Fibroblast of the aortic adventitia (primary cell): ENCODE measurements at places on chromosomes 6 and 20.

DNA sequence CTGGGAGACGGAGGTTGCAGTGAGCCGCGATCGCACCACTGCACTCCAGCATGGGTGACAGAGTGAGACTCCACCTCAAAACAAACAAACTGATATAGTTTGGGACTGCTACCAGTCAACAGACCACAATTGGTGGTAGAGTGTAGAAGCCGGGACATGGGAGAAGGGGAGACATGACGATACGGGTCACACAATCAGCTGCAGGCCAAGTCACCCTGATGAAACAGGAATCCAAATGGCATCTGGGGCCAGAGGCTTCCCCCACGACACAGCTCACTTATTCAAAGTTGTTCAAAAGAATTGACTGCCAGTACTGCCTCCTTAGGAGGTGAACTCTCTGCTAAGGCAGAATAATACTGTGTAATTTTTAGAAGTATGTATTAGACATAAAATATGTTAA, 27.5 kb downstream of the AMD1 start:
- no peak for DNase-seq

- peak; percentile 52 for DNase-seq
Measured at GRCh38 chr6:129748901-129749748, 39.1 kb upstream of the ARHGAP18 start.

DNA sequence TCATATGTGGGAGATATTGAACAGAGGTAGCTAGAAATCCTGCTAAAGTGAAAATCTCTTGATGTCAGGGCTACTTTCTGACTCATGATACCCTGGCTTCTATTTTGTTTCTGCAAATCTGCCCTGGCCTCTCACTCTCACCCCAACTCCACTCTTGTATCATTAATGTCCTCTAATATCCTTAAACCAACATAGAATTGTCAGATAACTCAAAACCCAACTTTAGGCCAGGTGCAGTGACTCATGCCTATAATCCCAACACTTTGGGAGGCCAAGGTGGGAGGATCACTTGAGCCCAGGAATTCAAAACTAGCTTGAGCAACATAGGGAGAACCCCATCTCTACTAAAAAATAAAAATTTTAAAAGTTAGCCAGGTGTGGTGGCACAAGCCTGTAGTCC, 33.8 kb upstream of the OSTM1 start:
- DNase-seq, result no peak

GRCh38 chr6:5726976-5727718, 279.6 kb downstream of the NRN1 start:
- no peak for DNase-seq

DNA sequence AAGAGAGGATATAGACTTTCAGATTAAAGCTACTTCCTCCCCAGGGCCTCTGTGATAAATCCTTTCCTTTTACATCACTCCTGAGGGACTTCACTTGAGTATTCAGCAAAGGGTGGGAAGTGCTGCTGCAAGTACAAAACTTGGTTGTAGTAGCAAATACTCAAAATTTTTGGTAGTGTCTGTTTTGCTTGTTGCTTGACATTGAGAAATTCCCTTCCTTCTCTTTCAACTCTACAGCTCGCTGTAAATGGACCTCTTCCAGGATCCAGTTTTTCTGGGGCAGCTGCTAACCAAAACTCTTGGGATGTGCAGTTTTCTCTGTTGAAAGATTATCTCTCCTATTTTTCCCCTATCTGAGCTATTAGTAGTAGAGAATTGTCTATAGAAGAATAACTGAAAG, 472.0 kb downstream of the CD109 start:
- DNase-seq, result peak; percentile 4

GRCh38 chr6:134866563-134866962, 83.3 kb downstream of the ALDH8A1 start:
- no peak for DNase-seq

GRCh38 chr20:45934046-45934585, 367 bp upstream of the PCIF1 start:
- peak; percentile 48 for DNase-seq

- DNase-seq, result no peak
Measured at GRCh38 chr6:44367681-44368080, 19.8 kb upstream of the CDC5L start.

DNA sequence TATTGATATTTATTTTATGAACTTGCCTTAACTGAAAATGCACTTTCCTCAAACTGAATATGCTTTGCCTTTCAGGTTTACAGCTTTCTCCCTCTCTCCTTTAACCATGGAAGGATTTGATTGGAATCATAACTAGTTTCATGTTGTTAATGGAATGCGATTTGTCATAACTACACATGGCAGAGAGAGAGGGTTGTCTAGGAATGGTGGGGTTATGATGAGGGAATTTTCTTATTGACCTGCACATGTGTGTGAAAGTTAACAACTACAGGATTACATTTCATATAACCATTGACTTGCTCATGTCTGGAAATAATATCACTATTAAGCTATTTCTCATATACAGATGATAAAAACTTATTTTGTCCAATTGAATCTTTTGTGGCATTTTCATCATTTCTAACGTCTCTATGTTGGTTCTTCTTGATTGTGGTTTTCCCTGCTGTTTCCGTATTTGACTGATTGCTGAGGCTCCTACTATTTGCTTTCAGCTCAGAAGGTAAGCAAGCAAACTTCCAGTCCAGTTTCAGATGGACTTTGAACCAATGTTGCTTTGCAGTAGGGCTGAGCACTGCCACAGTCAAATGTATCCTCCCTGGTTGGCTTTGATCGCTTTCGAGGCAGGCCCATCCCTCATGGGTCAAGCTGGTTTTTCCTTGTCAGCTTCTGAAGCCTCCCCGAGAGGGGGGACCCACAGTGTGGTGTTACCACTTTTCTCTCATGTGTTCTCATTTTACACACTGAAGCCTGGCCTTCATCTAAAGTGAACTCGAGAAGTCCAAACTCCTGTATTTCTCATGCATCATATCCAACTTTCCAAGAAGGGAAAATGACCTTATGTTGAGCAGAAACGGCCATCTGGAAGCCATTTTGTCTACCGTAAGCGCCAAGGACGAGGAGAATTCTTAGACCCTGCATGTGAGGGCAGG, 7.6 kb upstream of the CCN2 start:
- DNase-seq, result no peak

DNA sequence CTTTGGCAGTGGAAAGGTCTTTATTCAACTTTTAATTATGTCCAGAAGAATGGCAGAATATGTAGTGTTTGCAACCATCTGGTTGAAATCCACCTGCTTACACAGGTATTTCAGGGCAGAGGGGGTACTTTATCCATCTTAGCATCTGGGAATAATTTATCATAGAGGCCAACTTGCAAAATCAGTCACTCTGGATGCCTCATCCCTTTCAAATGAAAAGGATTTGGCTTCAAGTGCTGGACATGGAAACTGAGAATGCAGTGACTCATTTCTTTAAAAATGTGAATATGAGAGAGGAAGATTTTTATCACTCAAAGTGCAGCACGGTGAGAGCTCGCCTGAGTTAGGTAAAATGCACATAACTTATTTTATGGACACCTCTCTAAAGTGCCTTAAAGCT, 758.3 kb downstream of the KIF16B start:
- DNase-seq, result no peak

GRCh38 chr20:7689151-7689550, 251.1 kb downstream of the HAO1 start:
- no peak for DNase-seq

- DNase-seq, result no peak
Measured at GRCh38 chr6:55456016-55456415, 123.0 kb downstream of the HMGCLL1 start.

DNA sequence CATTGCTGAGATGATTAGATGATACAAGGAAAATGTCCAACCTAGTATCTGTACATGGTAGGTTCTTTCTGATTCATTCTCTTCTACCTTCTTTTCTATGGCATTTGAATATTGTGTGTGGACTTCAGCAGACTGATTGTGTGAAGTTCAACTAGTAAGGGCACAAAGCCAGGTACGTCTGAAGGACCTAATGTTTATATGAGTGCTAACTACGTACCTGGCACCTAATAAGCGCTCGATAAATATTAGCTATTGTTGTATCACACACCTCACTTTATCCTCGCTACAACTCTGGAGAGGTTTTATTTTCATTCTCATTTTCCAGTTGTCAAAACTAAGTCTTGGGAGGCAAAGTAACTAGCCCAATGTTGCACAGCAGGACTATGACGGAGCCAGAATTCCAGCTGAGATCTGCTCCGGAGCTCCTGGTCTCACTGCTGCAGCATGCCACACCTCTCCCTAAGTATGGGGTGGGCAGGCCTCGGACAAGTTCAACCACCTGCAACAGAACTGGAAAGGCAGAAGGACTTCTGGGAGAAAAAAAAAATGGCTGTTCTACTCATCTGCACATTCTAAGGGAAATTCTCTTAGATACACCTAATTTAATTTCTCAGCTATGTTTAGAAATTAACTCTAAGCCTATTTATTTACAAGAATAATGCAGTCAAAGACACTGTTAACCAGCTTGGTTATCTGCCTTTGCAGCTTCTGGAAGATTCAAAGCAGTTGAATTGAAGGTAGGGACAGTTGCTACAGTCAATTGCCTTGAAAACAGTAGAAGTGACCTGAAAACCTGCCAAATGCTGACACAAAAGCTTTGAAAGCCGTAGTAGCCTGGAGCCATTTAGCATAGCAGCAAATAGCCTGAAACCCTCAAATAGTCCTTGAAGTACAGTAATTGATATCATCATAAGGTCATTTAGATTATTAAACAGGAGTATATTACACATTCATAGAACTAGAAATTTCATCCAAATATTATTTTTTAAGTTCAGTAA, 165.0 kb downstream of the PDE7B start:
- DNase-seq, result peak; percentile 49

- DNase-seq, result no peak
Measured at GRCh38 chr6:43511824-43512415, 1.8 kb upstream of the LRRC73 start.

DNA sequence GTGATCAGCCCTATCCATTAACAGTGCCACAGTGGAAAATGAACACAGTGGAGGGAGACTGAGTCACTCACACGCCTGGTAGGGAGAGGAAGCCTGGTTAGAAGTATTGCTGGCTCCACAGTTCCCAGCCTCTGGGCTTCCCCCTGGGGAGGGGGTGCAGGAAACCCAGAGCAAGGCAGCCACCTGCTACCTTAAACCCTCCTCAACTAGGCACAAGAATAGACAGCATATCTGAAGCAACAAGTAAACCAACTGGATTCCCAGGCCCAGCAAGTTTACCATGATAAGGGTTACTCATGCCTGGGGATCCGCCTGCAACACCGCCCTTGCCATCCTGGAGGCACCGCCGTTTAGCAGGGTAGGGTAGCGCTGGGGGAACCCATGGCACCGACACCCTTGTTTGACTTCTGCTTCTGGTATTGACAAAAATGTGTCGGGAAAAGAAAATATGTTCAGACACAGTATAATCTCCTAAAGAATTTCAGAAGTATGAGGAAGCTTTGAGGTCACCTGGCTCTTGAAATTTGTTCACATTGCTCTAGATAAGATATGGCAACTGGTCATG, 38.3 kb downstream of the SLC22A23 start:
- peak; percentile 18 for DNase-seq

DNA sequence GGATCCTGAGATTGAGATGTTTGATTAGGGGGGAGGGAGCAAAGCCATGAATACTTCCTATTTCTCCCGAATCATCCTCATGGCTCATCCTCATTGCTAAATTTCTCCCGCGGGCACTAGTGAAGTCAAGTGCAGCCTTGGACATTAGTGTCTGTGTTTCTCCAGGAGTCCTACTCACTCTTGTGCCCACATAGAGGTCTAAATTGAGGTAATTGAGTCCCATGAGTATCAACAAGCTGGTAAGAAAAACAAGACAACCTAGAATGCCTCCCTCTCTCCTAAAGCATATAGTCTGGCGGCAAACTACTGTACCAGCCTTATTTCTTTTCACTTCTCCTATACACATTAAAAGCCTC, 420 bp downstream of the CENPQ start:
- DNase-seq, result no peak

DNA sequence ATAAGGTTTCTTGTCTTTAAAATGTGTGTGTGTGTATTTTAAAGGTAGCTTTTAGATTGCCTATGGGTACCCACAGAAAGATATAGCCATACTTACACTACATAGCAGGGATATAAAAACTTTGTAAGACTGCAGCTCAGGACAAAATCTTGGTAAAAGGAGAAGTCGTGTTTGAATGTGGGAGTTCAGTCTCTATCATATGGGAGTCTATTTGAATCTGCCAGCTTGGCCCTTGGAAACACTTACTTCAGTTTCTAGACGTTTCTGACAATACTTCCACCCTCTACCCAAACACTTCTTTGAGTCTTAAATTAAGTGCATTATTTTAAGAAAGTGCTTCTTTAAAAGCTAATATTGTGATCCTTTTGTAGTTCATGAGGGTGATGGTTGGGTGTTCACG, 155.7 kb downstream of the CARMIL1 start:
- DNase-seq, result no peak

DNA sequence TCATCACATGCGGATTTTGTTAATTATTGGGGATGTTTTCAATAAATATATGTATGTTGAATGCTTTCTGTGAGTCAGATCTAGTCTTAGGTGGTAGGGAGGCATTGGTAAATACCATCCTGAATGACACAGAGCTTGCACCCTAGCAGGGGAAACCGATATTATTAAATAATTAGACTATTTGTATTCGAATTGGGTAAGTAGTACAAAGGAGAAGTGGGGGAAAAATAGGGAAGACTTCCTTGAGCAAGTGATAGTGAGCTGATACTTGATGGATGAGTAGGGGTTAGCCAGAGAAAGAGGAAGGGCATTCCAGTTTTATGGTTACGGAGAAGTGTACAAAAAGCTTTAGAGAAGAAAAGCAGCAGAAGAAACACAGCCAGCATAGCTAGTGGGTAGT, 1.5 kb downstream of the RIOK1 start:
- no peak for DNase-seq

DNA sequence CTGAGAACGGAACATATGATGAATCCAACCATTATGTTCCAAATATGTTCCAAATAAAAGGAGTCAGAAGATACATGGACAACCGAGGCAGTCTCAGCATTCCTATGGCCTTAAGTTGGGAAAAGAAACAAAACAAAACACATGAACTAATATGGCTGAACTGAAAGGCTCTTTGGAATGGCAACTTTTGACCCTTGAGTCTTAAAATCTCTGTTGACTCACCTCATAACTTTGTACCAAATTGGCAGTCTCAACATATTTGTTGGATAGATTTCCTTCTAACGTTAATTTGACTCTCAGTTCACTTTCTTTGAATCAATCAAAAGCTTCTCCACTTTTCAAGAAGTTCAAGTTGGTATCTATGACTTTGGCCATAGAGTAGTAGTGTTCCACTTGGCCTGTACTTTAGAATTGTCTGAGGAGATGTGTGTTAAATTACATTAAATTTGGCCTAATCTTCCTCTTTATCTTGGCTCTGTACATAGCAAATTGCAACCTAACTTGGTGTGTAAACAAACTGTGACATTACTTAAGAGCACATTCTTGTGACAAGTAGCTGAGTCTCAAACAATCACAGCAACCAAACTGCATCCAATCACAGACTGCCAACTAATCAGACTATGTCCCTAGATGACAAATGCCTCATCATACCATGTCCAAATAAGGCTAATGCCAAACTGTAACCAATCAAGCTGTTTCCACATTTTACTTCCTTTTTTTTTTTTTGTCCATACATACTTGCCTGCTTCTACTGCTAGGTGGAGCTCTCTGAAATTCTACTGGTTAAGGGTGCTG, 208.8 kb downstream of the BMP2 start:
- no peak for DNase-seq
